ENCODE measurements at places on chromosomes 4 and X. TPM values are rescaled to one million over a fixed set of nuclear protein-coding genes. Genes with fewer than 3 reads are reported as not detected.
A peak's percentile ranks its signal among the peaks of the same experiment; 100 is the strongest.

DNA sequence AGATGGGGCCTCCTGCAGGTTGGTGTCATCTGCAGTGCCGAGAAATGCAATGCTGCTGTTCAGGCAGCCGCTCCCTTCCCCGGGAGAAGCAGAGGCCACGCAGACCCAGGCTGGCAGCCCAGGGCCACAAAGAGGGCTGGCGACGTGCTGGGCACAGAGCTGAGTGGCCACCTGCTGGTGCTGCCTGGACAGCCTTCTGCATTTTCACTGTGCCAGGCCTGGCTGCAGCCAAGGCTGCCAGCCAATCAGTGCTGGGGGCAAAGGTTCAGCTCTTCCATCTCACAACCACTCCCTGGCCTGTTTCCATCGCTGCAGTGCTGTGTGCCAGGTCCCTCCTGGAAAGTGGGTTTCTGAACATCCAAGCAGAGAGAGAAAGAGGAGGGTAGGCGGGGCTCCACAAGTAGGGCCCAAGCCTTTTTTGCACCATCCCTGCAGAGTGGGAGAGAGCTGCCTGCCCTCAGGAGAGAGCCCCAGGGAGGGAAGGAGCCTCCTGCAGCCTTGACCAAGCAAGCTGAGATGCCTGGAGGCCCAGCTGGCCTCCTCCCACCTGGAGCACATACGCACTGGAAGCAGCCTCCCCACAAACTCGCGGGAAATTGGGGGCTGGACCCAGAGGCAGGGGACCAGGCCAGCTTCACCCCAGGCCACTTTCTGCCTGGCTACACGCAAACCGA lies 20.1 kb downstream of the ADRA2C start:
- H3K27me3 ChIP-seq = no peaks in the 10 kb centered on the region
- no peaks in the 10 kb centered on the region for H3K4me1 ChIP-seq
- no peaks in the 10 kb centered on the region for H3K36me3 ChIP-seq
- H3K27ac ChIP-seq = no peak overlapping the region
- peak; percentile 4 for DNase-seq

DNA sequence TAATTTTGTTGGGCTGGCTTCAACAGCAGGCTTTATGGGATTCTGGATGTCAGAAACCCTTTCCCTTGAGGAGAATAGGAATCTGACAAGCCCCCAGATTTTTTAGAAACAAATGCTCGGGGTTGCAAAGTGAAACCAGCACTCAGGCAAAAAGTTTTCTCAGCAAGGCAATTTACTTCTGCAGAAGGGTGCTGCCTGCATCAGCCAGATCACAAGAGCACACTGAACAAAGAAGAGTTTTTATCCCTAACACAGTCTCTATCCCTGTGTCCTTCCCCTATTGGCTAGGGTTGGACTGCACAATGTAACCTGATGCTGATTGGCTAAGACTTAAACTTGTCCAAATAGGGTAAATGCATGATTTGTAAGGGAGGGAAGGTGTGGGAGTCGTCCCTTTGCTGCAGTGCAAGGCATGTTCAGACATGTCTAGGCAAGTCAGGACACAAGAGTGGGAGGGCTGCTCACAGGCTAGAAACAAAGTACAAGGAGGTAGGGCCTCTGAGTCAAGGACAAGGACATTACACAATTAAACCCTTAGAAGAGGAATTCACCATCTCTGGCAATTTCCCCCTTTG lies 175.8 kb downstream of the CCNG2 start:
- H3K27ac ChIP-seq = no peak overlapping the region
- H3K27me3 ChIP-seq = no peaks in the 10 kb centered on the region
- no peak overlapping the region for H3K4me3 ChIP-seq

DNA sequence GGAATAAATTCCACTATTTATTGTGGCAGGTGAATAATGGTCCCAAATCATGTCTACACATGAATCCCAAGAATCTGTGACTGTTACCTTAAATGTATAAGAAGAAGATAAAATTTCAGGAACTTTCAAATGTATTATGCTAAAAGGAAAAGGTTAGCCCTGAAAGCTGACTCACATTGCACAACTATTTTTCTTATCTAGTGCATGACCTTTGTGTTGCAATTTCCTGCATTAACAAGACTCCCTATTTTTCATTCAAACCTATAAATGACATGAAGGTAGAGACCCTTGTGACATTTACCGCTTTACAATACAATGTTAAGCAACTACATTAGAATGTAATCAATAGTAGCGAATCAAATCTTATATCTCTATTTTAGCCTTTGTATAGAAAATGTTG lies 36.7 kb downstream of the UBQLN2 start:
- H3K36me3 ChIP-seq = no peaks in the 10 kb centered on the region
- DNase-seq = no peak
- H3K4me3 ChIP-seq = no peak overlapping the region
- H3K27me3 ChIP-seq = no peaks in the 10 kb centered on the region

GRCh38 chr4:162952232-162952631 lies 214.5 kb downstream of the NAF1 start:
- no peak overlapping the region for H3K4me3 ChIP-seq
- no peaks in the 10 kb centered on the region for H3K4me1 ChIP-seq
- no peaks in the 10 kb centered on the region for H3K36me3 ChIP-seq
- peak; percentile 23 for DNase-seq
- H3K27me3 ChIP-seq = no peaks in the 10 kb centered on the region
- no peak overlapping the region for H3K27ac ChIP-seq

GRCh38 chr4:83281307-83281706 lies 3.3 kb downstream of the COQ2 start:
- peaks cover 27% of the 10 kb centered on the region for H3K4me1 ChIP-seq
- peaks cover 7% of the 10 kb centered on the region for H3K36me3 ChIP-seq
- peak overlapping the region; percentile 44 for H3K4me3 ChIP-seq
- DNase-seq = peak; percentile 4

GRCh38 chr4:70110917-70111316 lies 43.1 kb upstream of the PRR27 start:
- H3K4me1 ChIP-seq = no peaks in the 10 kb centered on the region
- no peak for DNase-seq
- no peaks in the 10 kb centered on the region for H3K36me3 ChIP-seq
- no peak overlapping the region for H3K4me3 ChIP-seq
- 0 out of 2 replicates have a peak, but pooled peaks cover 15% of the 10 kb centered on the region for H3K27me3 ChIP-seq

DNA sequence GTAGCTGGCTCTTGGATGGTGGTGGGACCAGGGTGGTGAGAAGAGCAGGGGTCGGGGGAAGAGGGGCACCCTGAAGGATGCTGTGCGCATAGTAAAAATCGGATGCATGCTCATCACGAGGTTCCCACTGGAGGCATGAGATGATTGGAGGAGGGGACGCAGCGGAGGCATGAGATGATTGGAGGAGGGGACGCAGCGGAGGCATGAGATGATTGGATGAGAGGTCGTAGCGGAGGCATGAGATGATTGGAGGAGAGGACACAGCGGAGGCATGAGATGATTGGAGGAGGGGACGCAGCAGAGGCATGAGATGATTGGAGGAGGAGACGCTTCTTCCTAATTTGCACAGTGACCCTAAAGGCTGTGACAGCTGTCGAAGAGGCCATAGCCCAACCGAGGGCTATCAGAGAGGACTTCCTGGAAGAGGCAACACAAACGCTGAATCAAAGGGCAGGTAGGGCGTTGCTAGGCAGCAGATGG lies 106.7 kb downstream of the ADRA2C start:
- no peak for DNase-seq
- H3K27me3 ChIP-seq = peaks cover 35% of the 10 kb centered on the region
- no peaks in the 10 kb centered on the region for H3K4me1 ChIP-seq
- no peak overlapping the region for H3K27ac ChIP-seq
- H3K4me3 ChIP-seq = no peak overlapping the region
- H3K36me3 ChIP-seq = no peaks in the 10 kb centered on the region

DNA sequence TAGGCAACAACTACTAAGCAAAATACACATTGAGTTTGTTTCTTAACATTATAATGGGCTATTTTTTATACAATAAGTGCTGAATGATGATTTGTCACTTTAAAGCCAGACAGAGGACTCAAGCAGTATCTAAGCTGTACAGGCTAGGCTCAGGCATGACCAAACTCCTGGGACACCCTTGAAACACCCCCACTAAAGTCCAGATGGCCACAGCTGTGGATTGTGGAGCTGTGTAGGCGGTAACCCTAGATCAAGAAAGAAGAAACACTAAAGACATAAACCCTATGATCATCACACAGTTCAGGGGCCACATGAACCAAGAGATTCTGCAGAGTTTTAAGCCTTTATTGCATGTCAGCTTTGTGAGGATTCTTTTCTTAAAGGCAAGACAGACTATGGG lies 25.1 kb downstream of the TAB3 start:
- no peaks in the 10 kb centered on the region for H3K36me3 ChIP-seq
- H3K27me3 ChIP-seq = no peaks in the 10 kb centered on the region
- H3K4me3 ChIP-seq = no peak overlapping the region
- H3K4me1 ChIP-seq = no peaks in the 10 kb centered on the region
- no peak for DNase-seq

DNA sequence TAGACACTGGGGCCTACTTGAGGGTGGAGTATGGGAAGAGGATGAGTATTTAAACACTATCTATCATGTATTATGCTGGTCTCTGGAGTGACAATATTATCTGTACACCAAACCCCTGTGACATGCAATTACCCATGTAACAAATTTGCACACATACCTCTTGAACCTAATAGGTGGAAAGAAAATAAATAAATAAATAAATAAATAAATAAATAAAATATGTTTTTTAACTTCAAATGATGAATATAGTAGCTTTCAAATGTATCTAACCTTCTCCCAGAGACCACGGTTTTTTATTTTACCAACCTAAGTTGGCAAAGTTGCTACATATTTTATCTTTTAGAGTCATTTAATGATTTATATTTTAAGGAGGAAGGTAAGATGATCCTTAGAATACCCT lies 105.0 kb downstream of the TGIF2LX start:
- no peak overlapping the region for H3K4me3 ChIP-seq
- no peaks in the 10 kb centered on the region for H3K27me3 ChIP-seq
- H3K36me3 ChIP-seq = no peaks in the 10 kb centered on the region
- no peaks in the 10 kb centered on the region for H3K4me1 ChIP-seq
- no peak overlapping the region for H3K27ac ChIP-seq

DNA sequence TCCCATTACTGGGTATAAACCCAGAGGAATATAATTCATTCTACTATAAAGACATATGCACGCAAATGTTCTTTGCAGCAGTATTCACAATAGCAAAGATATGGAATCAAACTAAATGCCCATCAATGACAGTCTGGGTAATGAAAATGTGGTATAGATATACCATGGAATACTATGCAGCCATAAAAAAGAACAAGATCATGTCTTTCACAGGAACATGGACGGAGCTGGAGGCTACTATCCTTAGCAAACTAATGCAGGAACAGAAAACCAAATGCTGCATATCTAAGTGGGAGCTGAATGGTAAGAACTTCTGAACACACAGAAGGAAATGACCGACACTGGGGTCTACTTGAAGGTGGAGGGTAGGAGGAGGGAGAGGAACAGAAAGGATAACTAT lies 42.6 kb downstream of the LNX1 start:
- no peak overlapping the region for H3K4me3 ChIP-seq
- DNase-seq = no peak
- H3K36me3 ChIP-seq = no peaks in the 10 kb centered on the region

DNA sequence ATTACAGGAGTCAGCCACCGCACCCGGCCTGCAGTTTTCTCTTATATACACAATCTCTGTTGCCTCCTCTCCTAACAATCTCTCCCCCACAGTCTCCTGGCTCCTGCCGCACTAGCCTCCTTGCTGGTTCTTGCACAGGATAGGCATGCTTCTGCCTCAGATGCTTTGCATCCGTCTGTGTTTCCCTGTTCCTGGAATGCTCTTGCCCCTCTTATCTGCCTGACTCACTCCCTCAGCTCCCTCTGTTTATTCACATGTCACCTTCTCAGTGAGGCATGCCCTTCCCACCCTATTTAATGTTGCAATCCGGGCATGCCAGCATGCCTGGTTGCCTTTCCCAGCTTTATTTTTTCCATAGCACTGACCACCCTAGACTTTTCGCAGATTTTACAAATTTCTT lies 161.9 kb downstream of the PHF8 start:
- no peaks in the 10 kb centered on the region for H3K27me3 ChIP-seq
- H3K4me3 ChIP-seq = no peak overlapping the region
- no peak overlapping the region for H3K27ac ChIP-seq

DNA sequence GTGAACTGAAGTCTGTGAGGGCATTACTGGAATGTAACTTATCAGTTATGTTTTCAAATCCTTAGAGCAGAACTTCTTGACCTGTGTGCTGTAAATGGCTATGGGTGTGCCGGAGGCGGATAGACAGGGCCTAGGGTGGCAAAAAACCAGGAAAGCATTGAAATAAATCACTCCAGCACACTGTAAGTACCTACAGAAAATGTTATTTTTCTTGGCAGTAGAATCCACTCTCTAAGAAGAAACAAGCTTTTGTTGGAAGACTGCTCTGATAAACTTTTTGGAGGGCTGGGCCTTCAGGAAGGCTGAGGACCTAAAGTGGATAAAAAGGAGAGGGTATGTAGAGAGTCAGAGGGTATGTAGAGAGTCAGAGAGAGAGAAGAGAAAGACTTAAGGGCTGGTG lies 14.9 kb downstream of the CPE start:
- no peaks in the 10 kb centered on the region for H3K36me3 ChIP-seq
- H3K4me3 ChIP-seq = no peak overlapping the region
- no peak for DNase-seq
- no peak overlapping the region for H3K27ac ChIP-seq

GRCh38 chr4:73341454-73341853 lies 62.6 kb upstream of the ALB start:
- peak; percentile 77 for DNase-seq
- H3K4me1 ChIP-seq = no peaks in the 10 kb centered on the region
- H3K27ac ChIP-seq = no peak overlapping the region
- H3K4me3 ChIP-seq = no peak overlapping the region
- H3K27me3 ChIP-seq = no peaks in the 10 kb centered on the region
- no peaks in the 10 kb centered on the region for H3K36me3 ChIP-seq

DNA sequence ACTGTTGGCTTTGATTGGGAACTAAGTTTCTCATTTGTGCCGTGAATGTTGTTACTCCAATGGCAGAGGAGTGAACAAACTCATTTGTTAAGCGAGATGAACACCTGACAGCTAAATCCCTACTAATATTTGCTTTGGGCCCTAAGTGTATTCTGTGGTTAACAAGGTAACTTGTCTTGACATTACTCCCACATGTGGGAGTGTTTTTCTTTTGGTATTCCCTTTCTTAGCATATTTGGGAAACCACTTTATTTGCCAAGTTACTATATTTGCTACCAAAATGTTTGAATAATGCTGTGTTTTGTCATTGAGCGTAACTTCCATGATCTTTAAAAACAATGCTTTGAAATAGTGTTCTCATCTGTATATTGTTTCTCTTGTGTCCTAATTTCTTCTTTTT lies 82.5 kb downstream of the ARHGAP10 start:
- no peaks in the 10 kb centered on the region for H3K4me1 ChIP-seq
- no peak overlapping the region for H3K4me3 ChIP-seq
- DNase-seq = peak; percentile 9
- no peak overlapping the region for H3K27ac ChIP-seq
- H3K27me3 ChIP-seq = no peaks in the 10 kb centered on the region

Gene NPNT
- 34.5 TPM for total RNA-seq

Gene GPAT3
- total RNA-seq = 34.2 TPM

Gene CA5B
- total RNA-seq = 8.5 TPM

Gene HNRNPH2
- total RNA-seq = 54.8 TPM

Gene ZNF157
- 0.07 TPM for total RNA-seq

Gene MAGEC1
- total RNA-seq = not detected

Measured in PC-3 (cell line).